ENCODE measurements at places on chromosomes 16 and 17. TPM values are rescaled to one million over a fixed set of nuclear protein-coding genes. Genes with fewer than 3 reads are reported as not detected.

Gene EVPL
- 7.7 TPM for total RNA-seq

Gene SLC4A1
- total RNA-seq = not detected

DNA sequence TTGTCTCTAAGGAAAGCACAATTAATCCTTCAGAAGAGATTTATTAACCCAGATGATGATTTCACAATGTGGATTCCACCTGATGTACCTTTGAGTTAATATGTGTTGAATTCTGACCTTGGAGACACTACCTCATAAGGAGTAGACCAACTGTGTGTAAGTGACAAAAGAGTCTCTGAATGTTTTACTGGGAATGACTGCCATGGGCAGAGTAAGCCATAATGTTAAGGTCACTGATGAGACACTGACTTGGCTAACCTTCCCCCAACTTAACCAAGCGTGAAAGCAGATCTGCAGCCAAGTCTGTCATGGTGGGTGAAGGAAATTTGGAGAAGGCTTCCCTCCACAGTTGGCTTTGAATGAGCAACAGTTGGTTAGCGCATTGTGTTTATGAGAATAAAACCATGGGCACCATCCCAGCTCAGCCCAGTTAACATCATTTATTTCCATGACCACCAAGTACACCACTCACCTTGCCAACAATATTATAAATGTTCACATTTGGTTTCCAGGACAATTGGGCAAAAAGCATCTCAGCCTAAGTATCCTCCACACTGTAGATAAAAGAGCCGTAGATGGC lies 618.5 kb downstream of the KCNJ2 start:
- no peak for DNase-seq
- no peak overlapping the region for H3K27ac ChIP-seq
- no peak overlapping the region for H3K4me3 ChIP-seq
- H3K36me3 ChIP-seq = no peaks in the 10 kb centered on the region
- H3K4me1 ChIP-seq = no peaks in the 10 kb centered on the region

Gene FAM171A2
- not detected for total RNA-seq

DNA sequence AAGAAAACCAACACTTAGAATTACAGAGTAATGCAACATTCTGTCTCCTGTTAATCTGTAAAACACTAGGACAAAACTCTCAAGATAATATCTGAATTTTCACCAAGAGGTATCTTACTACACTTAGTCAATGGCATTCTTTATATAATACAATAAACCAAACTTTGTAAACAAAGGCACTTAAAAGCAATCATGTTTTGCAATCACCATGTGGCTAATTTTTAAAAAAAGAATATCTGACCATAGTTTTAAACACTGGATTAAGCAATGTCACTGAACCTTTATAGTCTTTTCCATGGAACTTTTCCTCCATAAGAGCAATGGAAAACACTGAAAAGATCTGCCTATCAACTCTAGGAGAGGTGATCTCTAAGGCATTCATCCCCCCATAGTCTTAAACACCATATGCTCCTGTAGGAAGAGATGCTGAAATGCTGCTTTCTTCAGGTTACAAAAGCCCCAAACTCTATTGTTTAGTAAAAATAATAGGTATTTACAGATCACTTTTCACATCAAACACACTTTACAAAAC lies 144.2 kb upstream of the CORO6 start:
- no peak overlapping the region for H3K27ac ChIP-seq
- H3K4me1 ChIP-seq = no peaks in the 10 kb centered on the region
- DNase-seq = no peak

- no peak overlapping the region for H3K27ac ChIP-seq
- no peaks in the 10 kb centered on the region for H3K4me1 ChIP-seq
- no peaks in the 10 kb centered on the region for H3K36me3 ChIP-seq
- no peaks in the 10 kb centered on the region for H3K27me3 ChIP-seq
- no peak overlapping the region for H3K4me3 ChIP-seq
These were observed 61.1 kb downstream of the MRC2 start for GRCh38 chr17:62688398-62689160.
